ENCODE measurements at places on chromosomes 1 and 21.
A peak's percentile ranks its signal among the peaks of the same experiment; 100 is the strongest.

DNA sequence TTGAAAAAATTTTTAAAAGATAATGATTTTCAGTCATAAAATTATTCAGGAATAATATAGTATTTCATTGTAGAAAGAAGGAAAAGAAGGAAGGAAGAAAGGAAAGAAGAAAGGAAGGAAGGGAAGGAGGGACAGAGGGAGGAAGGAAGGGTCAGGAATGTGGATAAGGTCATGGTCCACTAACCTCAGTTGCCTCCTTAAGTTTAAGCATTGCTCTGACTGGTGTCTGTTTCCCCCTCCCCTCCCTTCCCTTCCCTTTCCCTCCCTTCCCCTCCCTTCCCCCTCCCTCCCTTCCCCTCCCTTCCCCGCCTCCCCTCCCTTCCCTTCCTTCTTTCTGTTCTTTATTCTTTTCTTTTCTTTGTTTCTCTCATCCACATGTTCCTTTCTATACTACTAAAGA, 95.7 kb downstream of the PLPPR5 start:
- DNase-seq, result no peak

- DNase-seq, result no peak
Observed at GRCh38 chr1:163703794-163704193, 382.0 kb downstream of the NUF2 start.

DNA sequence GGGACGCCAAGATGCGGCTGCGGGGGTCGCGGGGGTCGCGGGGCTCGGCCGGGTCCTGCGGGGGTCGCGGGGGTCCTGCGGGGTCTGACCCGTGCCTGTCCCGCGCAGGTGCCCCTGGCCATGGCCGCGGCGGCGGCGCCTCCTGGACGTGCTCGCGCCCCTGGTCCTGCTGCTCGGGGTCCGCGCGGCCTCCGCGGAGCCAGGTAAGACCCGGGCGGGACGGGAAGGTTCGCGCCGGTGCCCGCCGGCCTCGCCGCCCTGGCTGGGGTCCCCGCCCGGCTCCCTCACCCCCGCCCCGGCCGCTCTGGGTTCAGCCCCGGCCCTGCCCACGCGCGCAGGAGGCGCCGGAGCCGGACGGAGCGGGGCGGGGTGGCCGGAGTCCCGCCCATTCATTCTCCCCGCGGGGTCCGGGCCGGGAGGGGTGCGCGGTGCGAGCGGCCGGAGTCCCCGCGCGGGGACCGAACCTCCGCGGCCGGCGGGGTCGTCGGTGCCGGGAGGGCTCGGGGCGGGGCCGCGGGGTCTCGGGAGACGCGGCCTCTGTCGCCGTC, 380 bp downstream of the COL18A1 start:
- DNase-seq, result peak; percentile 50

- no peak for DNase-seq
Observed at GRCh38 chr1:74343216-74343615, 108.0 kb downstream of the TNNI3K start.

GRCh38 chr21:36504067-36505058, 24.4 kb upstream of the CLDN14 start:
- no peak for DNase-seq

GRCh38 chr1:233993651-233994050, 89.2 kb downstream of the SLC35F3 start:
- DNase-seq, result peak; percentile 23

GRCh38 chr21:33401630-33401992, 1.6 kb upstream of the IFNGR2 start:
- DNase-seq, result no peak

- no peak for DNase-seq
Observed at GRCh38 chr21:39336457-39337008, 12.4 kb downstream of the HMGN1 start.

DNA sequence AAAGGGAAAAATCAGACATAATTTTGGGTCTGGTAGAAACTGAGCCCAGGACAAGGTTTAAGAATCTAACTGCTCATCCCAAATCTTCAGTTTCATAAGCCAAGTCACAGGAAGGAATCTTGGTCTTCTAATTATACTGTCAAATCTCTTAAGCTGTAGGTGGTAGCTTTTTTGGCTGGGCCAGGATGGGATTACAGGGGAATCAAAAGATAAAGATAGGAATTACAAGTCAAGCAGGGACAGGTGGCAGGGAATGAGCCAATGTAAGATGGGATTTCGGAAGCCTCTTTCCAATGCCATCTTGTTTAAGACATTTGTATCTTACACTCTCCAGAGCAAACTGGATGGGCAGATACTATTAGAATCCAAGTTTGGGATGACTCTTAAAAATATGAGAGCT, 383.5 kb downstream of the KCNH1 start:
- no peak for DNase-seq

DNA sequence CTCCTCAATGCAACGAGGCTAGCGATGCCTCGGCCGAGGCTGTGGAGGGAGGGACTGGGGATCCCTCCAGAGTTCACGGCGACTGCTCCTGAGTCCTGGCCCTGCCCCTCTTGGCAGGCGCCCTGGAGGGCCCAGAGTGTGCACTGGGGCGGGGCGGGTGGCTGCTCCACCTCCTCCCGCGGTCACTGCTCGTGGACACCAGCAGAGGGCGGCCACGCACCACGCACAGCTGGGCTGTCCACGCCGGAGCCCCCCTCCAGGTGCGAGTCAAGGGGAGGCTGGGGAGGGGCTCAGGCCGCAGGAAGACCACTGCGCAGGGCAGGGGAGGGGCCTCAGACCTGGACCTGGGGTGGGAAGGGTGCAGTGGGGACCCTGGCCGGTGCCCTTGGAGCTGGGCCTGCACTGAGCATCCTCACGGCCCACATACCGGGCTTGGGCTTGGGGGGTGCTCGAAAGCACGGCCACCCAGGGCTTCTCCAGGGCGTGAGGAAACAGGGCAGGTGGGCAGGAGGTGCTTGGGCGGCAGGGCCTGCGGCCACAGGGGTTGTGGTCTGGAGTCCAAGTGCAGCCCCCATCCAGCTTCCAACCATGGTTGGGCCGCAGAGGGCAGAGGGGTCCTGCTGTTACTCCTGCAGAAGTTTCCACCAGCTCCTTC, 20.6 kb upstream of the TTC34 start:
- DNase-seq, result peak; percentile 8

DNA sequence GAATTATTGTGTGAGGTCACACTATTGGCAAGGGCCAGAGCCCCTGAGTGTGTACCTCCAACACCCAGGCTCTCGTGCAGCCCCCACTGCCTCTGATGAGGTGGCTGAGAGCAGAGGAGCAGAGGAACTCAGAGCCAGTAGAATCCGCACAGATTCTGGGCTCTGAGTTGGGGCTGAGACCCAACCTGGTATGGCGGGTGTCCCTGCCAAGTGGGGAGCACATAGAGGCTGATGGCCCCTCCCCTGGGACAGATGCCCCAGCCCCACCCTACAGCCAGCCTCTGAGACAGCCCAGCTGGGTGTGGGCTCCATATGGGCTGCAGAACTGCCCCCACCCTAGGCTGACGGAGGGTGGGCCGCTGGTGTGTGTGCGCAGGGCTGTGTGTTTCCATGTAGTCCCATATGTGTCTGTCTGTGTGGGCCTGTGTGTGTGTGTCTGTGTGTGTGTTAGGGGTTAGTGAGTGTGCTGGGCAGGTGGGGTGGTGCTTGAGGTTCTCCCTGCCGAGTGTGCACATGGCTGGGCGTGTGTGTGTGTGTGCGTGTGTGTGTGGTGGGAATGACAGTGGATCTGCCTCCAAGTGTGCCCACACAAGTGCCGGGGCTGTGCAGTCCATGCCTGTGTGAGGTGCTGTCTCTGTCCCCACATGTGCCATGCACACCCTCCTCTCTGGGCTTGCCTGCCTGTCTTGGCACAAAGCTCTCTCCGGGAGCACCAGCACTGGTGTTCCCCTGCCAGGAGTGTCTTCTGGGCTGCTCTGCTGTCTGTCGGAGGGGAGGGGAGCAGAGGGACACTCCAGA, 24.4 kb downstream of the FOXO6 start:
- DNase-seq, result no peak

DNA sequence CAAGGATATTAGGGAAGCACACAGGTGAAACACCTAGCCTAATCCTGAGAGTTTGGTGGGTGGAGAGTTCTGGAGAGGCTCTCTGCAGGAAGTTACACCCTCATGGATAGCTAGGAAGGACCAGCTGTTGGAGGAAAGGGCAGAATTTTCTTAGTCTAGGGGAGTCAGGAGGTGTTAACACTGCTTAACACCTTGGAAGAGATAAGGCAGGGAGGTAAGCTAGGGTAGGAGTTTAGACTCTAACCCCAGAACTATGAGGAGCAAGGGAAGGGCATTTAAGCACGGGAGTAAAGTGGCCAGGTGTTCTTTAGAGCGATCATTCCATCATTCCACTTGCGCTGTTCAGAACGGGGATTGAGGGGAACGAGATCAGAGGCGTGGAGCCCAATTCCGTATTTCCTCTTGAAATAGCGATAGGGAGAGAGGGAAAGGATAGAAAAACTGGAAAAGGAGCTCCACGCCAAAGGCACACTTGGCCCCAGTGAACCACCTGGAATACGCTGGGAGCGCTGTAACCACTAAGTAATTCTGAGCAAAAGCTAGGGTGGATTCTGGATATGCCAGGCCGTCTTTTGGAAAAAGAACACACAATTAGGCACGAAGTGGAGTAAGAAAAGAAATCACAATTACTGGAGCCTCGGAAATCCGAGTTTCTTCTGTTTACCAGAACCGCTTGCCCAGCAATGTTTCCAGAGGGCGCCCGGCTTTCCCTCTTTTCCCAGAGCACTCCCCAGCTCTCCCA, 1.5 kb upstream of the GPR137B start:
- no peak for DNase-seq

- DNase-seq, result no peak
Observed at GRCh38 chr1:164912290-164912689, 353.3 kb downstream of the PBX1 start.

DNA sequence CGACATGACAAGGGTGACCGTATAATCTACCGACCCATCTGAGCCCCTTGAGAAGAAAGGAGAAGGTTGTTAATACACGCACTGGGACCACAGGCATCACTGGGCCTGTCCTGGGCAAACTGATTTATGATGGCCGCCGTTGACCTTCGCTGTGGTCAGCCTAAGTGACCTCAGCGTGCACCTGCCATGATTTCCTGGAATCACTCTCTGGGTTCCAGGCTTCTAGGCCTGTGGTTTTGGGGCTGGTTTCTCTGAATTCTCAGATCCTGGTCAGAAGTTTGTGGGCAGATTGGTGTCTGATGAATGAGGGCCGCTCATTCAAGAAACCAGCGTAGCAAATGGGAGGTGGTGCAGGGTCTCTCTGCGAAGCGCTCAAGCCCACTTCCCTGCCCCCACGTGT, 64.0 kb downstream of the SIK1 start:
- no peak for DNase-seq

DNA sequence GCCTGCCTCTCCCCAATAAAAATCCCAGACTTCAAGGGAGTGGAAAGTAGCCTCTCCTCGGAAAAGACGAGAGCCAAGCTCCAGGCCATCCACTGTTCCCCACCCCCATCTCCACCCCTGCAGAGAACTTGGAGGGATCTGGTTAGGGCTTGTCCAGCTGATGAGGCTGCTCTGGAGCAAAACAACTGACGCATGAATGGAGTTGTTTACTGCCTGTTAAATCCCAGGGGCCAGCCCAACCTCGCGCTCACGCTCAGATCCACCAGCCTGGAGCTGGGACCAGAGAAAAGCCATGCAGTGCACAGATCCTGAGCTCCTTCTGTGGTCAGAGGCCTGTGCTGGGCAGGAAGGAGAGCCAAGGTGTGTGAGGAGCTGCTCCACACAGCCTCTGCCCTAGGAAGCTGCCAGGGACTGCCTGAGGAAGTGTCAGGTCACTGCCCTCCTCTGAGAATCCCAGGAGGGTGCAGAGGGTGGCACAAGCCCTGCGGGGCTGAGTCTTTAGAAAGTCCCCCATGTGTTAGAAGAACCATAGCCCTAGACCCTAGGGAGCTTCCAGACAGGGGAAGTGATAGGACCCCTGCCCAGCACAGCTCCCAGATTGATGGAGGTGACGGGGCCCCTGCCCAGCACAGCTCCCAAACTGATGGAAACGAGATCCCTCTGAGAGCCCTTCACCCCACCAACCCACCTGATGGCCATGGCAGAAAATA, 109.0 kb upstream of the IPO9 start:
- no peak for DNase-seq

DNA sequence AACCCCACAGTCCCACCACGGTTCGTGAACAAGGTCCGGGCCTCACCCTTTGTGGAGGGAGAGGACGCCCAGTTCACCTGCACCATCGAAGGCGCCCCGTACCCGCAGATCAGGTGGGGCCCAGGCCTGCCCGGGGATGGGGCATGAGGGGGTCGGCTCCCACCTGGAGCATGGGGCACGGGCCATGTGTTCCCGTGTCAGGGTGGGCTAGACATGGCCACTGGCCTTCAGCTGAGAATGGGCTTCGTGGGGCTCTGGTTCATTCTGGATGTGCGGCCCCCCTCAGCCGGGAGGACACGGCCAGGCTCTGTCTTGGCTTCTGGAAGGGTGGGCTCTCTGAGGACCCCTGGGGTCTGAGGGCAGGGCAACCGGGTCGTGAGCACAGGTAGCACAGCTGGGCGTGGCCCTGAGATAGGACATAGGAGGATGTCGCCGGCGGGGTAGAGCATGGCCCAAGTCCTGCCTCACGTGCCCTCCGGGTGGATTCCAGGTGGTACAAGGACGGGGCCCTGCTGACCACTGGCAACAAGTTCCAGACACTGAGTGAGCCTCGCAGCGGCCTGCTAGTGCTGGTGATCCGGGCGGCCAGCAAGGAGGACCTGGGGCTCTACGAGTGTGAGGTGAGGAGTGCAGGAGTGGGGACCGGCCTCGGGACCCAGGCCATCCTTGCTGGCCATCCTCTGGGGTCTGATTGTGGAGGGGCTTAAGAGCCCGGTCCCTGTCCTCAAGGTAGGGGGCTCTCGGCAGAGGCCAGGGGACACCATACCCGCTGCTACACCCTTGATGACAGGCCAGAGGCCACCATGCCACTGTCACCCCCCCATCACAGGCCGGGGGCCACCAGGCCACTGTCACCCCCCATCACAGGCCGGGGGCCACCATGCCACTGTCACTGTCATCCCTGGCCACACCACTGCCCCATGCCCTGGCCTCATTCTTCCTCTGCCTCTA, 55.5 kb downstream of the TRIM11 start:
- no peak for DNase-seq

DNA sequence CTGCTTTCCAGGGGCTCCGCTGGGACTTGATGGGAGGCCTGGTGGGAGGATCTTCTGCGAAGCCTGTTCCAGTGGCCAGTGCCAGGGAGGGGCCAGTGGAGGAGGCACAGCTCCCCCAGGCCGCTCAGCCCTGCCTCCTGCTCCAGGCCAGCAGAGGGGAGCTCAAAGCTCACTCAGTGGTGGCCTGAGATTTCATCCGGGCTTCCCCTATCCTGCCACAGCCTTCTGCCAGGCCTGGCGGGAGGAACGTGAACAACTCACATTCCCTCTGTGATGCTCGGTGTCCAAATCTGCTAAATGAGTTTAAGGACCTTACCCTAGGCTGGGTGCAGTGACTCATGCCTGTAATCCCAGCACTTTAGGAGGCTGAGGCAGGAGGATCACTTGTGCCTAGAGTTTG, 3.3 kb downstream of the CLCNKB start:
- peak; percentile 21 for DNase-seq

- DNase-seq, result no peak
Observed at GRCh38 chr21:42619166-42619565, 34.3 kb upstream of the PDE9A start.

DNA sequence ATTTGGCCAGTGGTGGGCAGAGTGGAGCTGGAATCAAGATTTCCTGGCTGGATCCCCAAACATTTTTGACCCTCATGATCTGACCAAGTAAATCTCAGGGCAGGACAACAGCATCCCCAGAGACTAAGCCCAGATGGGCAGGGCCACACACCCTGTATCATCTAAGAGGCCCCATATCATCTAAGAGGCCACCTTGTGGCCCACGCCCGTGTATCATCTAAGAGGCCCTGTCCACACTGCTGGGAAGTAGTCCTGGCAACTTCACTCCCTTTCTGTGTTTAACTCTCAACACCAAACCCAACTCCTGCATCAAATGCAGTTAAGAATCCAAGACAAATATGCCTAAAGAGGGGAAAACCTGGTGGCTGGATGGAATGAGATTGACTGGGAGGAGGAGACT, 81.6 kb upstream of the SSX2IP start:
- no peak for DNase-seq

All from NCI-H226 (cell line).